ENCODE measurements at places on chromosomes 12 and 14.

DNA sequence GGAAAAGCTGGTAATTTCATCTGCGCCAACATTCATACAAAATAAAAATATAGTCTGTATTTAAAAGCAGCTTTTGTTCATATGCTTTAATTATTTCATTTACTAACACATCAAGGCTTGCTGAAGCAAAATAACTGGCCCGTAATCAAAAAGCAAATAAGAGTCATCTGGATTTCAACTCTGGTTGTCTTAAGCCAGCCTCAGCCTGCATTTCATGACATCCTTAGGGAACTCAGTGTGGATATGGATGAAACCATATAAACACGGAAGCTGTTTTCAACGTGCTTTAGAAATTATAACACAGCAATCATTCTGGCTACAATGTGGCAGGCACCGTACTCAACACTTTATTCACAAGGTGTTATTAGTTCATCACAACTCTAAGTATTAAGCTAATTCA lies 852 bp downstream of the COX16 start:
- DNase-seq, result no peak

DNA sequence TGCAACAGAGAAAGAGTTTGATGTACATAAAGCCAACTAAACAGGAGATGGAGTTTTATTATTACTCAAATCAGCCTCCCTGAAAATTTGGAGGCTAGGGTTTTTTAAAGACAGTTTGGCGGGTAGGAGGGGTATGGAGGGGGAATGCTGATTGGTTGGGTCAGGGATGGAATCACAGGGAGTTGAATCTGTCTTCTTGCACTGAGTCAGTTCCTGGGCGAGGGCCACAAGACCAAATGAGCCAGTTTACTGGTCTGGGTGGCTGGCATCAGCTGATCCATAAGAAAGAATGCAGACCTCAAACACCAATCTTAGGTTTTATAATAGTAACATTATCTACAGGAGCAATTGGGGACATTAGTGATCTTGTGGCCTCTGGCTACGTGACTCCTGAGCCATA lies 64.9 kb downstream of the RIN3 start:
- DNase-seq, result no peak

- no peak for DNase-seq
Observed at GRCh38 chr14:27063959-27064358, 466.1 kb upstream of the NOVA1 start.

DNA sequence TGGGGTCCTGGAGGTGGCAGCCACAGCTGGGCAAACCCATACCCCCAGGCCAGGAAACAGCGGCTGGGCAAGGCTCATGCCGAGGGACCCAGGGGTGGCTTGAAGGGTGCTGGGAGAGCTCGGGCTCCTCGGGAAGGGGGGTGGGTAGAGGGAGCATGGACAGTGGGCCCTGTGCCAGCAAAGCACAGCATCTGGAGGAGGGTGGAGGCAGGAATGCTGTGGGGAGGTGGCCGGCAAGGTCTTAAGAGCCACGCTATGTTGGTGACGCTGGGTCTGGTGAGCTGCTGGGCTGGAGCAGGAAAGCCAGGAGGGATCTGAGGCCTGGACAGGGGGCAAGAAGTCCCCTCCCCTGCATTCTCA lies 48.2 kb upstream of the DLK1 start:
- no peak for DNase-seq

DNA sequence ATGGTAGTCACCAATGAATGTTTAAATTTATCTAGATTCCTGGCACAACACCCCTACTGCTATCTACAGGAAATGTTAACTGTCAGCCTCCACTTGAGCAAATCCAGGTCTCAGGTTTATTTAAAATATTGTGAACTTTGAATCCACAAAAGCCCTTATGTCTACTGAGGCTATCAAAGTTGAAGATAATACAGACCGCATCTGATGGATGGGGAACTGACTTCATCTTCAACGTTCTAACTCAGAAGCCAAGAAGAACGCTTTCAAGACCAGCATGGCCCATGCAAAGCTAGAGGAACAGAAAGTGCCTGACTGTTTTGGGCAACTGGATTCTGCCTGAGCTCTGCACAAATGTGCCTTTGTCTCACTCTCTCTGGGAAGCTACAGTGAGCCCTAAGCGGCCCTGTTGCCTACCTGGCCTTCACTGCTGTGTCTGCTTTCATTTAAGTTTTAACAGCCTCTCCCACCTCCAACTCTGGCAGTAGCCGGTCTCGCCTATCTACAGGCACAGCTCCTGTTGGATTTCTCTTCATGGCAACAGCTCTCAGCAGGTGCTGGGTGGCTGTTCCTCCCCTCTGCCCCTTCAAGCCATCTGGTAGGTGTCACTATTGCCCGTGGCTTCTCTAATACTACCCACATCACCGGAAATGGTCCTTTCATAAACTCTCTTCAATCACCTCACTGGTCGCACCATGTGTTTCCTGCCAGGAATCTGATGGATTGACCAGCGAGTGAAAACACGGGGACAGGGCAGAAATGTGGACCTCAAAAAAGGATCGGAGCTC lies 112.1 kb upstream of the OVCH1 start:
- no peak for DNase-seq

DNA sequence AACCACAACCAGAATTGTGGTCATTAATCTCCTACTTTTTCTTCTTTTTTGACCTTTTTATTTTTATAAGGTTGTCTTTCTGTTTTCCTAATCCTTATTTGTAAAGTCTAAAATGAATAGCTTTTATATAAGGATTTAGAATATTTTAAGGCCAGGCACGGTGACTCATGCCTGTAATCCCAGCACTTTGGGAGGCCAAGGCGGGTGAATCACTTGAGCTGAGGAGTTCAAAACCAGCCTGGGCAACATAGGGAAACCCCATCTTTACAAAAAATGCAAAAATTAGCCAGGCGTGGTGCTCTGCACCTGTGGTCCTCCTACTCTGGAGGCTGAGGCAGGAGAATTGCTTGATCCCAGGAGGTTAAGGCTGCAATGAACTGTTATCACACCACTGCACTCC lies 55.1 kb downstream of the IFT81 start:
- no peak for DNase-seq

DNA sequence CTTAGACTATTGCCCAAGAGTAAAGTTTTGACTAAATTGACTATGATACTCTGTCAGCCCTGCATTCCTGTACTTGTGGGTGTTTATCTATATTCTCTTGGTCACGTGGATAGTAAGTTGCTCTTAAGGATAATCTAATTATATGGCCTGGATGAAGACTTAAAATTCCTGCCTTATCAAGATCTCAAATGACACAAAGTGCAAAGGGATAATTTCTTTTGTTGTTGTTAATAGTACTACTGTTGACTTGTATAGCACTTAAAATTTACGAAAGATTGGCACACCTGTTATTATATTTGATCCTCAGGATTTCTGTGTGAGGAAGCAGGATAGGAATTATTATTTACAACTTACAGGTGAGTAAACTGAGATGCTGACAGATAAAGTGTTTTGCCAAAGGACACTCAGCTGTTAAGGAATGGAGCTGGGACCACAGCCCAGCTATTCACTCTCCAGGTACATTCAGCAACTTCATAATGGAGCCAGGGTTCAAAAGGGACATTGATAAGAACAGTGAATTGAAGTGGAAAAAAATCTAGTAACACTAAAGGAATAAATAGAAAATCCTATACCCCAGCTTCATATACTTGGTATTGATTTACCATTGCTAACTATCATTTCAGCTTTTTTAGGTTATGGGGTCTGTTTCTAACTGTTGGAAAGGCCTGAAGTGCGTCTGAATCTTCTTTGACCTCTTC lies 53.4 kb upstream of the EVL start:
- DNase-seq, result no peak

All from GM10248 (cell line).